Left ventricle myocardium superior (tissue), 1 donor: ENCODE measurements at places on chromosomes 3 and 15. TPM values are rescaled to one million over a fixed set of nuclear protein-coding genes. Genes with fewer than 3 reads are reported as not detected.

DNA sequence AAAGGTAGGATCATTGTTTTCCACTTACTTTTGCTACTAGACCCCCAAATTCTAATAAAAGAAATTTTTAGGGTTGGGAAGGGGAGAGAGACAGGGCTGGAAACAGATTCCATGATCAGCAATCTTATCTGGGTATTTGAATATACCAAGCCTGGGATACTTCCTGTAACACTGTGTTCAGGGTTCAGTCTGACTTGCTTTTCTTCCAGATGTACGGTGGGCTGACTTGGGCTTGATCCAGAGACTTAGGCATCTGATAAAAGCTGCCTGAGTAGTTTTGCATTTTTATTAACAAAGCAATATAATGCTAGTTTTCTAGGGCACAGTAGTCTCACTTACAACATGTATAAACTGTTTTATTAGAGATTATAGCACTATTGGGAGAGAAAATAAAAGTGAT lies 49.2 kb downstream of the KCNMB2 start:
- no peak for DNase-seq

DNA sequence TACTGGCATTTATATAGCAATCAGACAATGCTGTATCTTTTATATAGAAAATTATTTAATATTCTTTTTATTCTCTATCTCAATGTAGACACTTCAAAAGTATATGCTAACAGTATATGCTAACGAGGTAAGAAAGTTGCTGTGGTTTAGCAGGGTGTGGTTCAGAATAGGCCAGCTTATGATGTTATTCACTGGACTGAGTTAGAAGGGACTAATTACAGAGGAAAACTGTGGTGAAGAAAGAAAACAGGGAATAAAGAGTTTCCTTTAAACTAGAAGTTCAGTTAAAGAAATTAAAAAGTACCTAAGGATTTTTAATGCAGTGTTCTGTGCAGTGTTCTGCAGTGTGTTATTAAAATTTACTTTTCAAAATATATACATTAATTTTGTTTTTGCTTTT lies 59.4 kb downstream of the MYO9A start:
- no peak for DNase-seq

GRCh38 chr3:48595526-48596121 lies 495 bp upstream of the COL7A1 start:
- peak; percentile 54 for DNase-seq

ATP13A4 gene
- 0.64 TPM for total RNA-seq

- DNase-seq = no peak
These were observed 336.7 kb upstream of the FRG2C start for GRCh38 chr3:75327453-75327852.
